SW480 (cell line): ENCODE measurements at places on chromosomes 7 and 10.

DNA sequence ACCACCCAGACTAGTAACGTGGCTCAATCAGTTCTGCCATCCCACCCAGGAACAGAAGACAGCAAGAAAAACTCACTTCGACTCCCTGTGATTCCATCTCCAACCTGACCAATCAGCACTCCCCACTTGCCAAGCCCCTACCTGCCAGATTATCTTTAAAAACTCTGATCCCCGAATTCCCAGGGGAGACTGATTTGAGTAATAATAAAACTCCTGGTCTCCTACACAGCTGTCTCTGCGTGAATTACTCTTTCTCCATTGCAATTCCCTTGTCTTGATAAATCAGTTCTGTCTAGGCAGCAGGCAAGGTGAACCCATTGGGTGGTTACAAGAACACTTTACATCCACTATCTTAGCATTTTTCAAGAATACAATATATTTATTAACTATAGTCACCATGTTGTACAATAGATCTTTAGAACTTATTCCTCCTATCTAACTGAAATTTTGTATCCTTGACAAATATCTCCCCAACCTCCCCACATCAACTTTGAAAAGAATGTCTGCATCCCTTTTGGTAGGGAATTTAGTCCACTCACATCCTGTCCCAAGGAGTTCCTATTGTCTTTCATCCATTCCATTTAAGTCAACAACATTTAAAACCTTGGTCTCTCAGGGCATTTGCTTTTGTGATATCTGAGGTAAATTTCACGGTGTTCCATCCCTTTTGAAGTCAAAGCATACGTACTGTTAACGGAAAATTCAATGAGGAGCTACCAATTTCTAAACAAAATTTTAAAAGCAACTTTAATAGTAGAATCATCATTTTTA is 163.7 kb downstream of the MACC1 start:
- no peak for DNase-seq

DNA sequence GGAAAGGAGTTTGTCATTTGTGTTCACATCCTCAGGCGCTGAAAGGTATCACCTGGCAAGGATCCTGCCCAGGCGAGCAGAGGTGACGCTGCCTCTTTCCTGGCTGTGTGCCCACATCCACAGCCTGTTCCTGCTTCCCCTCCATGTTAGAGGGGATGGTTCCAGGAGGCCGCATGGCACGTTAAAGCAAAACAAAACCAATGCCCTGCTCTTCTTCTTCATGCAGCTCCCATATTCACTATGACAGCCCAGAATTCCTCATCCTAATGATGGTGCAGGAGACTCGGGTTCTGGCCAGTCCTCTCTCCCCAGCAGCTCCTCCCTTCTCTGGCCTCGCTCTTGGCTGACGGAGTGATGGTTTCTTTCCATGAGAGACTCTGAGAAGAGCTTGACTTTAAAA is 678.5 kb upstream of the ANKRD30A start:
- DNase-seq, result no peak

GRCh38 chr7:25149836-25150235 is 24.8 kb upstream of the CYCS start:
- DNase-seq, result no peak

DNA sequence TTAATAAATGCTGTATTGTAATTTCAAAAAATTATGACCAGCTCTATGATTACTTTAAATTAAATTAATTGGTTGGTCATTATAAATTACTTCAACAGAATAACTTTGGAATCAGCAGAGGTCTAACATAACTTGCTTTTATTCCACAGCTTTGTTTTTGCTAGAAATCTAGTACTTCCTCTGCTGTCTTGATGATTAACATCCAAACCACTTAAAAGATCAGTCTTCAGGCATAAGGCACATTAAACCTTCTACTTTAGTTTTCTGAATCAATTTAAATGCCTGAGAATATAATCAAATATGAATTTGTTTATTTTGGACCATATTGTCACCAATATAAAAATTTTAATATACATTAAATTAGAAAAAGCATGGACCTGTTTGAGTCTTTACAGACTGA is 465.3 kb downstream of the ARL4A start:
- DNase-seq, result no peak

DNA sequence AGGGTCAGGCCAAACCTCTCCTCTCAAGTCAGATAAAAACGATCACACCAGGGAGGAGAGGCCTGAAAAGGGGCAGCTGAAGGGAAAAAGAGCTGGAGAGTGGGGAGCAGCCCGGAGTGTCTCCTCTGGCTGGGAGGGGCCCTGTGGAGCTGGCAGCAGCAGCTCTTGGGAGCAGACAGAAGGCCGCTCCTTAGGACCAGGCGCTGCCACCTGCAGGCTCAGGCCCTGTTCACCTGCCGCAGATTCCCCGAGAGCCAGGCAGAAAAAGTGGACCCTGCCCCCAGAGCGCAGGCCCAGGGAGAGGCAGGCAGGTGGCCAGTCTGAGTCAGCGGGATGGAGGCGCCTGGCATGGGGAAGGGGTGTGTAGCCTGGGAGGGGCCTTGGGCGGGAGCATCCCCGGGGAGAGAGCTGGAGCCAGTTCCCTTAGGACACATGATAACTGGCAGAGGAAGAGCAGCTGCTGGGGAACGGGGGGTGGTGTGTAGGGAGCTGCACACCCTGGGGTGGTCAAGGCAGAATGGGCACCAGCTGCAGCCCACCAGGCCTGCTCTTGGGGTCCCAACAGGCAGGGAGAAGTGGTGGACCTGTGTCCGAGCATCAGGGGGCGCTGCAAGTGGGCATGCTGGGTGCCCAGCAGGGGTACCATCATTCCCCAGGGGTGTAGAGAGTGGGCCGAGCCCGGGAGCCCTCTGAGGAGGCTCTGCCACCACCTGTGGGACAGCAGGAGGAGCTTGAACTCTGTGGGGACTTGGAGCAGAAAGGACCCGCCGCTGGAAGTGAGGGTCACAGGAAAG is 177.2 kb upstream of the RHEB start:
- DNase-seq, result peak; percentile 68

- DNase-seq, result no peak
Measured at GRCh38 chr7:46879783-46880182, 702.1 kb downstream of the TNS3 start.

GRCh38 chr10:115921795-115922194 is 351.2 kb downstream of the GFRA1 start:
- DNase-seq, result no peak

GRCh38 chr10:2933519-2933918 is 133.8 kb upstream of the PFKP start:
- DNase-seq, result no peak

GRCh38 chr10:95558593-95559320 is 2.4 kb downstream of the SORBS1 start:
- DNase-seq, result no peak

DNA sequence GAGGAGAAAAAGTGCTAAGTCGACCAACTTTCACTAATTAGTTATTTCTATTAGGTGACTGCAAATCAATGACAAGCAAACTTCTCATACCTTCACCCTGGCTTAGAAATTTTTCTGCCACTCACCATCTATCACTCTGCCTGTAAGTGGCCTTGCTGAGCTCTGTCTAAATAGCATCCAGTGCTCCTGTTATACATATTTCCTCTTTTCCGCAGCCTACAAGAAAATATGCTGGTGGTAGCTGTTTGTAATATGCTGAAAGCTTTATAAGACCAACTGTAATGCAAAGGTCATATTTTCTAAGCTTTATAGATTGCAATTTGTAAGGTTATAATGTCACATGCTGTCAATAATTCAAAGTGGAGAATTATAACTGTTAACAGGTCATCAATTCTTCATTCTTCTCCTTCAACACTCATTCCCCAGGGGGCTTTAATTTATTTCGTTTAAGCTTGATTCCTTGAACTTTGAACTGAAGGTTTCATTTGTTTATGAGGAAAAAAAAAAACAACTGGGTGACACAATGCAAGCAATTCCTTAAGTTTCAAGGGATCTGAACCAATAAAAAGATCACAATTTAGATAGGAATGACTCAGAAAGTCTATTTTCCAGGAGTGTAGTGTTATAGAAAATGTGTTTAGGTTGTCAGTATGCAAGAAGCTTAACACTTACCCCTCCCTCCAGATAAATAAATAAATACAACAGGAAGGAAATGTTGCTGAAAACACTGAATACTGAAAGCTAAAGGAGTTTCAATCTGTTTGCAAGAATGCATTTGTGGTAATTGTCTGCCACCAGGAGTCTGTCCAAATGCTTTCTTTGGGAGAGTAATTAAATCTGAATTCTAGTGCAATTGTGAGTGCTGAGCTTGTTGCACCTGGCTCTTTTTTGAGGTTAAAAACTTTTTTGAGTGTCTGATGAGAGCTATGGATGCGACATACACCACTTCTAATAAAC is 183.7 kb downstream of the SORCS1 start:
- no peak for DNase-seq

DNA sequence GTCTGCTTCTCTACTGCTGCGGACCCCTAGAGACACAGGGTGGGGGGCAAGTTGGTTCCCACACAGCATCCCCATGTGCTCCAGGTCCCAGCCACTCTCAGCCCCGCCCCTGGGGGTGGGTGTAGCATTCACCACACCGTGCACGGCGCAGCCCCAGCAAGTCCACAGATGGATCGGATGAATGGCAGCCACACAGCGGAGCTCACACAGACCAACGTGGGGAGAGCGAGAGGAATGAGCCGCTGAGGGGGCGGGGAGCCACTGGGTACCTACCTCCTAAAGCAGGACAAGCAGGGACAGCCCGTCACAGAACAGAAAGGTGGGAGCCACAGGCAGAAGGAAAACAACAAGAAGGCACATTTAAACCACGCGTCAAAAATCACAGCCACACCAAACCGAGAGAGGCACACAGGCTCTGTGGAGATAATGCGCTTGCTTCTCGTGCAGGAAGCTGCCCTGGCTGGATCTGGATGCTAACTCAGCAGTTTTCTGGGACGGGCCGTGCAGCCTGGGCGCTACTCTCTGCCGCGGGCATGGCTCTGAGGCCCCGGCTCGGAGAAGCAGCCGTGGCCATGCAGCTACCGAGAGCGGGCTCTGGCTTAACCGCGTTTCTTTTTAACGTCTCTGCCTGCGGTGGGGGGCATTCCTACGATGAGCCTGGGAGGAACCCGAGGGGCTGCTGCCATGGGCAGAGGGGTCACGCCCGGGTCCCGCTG is 102.5 kb downstream of the CYTH3 start:
- DNase-seq, result no peak

DNA sequence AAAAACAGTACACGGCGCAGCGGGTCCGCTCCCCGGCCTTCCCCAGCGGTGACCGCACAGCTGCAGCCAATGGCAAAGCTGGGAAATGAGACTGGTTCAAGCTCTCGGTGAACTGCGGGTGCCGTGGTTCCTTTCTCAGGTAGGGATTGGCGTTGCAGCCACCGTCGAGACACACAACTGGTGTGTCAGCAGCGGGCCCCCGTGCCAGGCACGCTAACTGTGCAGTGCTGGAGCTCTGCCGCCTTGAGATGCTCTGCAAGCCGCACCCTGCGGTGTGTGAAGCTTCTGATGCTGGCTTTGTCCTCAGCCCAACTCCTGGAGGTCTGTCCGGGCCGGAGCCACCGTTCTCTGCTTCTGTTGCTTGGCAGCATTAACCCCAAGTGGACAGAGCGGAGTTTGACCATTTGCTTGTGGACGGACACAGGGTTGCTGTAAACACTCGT is 20.6 kb upstream of the NKX6-2 start:
- DNase-seq, result no peak

DNA sequence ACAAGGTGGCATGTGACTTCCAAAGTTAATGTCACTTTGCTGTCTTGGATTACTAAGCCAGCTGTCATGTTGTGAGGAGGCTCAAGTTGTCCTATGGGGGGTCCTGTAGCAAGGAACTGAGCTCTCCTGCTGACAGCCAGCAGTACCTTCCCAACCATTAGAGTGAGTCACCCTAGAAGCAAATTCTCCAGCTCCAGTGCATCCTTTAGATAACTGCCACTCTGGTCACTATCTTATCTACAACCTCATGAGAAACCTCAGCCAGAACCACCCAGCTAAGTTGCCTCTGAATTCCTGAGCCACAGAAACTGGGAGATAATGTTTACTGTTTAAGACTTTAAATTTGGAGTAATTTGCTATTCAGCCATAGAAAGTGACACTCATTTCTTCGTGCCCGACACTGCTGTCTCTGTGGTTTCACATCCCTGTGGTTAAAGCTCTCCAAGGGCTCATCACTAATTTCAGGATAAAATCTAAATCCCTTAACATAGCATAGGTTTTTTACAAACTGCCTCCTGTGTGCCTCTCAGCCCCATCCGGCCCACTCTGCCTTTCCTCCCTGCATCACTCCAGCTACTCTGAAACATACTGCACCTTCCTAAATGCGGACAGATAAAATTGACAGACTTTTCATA is 83.5 kb downstream of the PRR15 start:
- no peak for DNase-seq
